ENCODE measurements at places on chromosomes 4 and X.
A peak's percentile ranks its signal among the peaks of the same experiment; 100 is the strongest.

DNA sequence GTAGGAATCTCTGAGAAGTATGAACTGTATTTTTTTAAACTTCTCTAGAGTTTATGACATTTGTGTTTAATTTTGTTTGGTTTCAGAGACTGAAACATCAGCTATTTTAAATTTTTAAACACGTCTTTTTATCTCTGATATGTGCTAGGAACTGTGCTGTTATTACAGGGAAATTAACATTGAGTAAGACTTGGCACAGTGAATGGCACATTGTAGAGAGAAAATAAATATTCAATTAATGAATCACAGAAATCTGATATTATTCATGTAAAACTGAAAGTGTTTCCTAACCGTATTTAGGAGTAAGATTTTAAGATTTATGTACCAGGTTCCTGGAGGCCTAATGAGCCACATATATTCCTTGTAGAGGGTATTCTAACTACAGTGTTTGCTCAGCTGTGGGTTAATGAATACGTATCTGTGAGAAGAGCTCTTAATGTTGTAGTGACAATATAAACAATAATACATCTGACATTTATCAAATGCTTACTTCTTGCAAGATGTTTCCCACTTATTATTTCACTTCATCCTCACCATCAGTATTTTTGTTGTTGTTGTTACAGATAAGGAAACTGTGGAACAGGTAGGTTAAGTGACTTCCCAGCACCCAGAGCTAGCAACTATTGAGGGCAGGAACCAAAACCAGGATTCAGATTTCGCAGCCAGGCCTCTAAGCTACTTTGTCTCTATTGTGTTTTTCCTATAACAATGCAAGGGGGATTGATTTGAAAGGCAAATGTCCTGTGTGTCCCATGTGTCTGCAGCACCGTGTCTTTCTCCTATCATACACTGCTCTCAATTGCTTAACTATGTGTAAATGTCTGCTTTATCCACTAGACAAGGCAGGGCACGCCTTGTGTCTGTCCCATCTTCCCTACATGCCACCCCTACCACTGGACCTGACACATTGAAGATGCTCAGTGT is 121.1 kb upstream of the FAM9C start:
- peak; percentile 62 for DNase-seq

DNA sequence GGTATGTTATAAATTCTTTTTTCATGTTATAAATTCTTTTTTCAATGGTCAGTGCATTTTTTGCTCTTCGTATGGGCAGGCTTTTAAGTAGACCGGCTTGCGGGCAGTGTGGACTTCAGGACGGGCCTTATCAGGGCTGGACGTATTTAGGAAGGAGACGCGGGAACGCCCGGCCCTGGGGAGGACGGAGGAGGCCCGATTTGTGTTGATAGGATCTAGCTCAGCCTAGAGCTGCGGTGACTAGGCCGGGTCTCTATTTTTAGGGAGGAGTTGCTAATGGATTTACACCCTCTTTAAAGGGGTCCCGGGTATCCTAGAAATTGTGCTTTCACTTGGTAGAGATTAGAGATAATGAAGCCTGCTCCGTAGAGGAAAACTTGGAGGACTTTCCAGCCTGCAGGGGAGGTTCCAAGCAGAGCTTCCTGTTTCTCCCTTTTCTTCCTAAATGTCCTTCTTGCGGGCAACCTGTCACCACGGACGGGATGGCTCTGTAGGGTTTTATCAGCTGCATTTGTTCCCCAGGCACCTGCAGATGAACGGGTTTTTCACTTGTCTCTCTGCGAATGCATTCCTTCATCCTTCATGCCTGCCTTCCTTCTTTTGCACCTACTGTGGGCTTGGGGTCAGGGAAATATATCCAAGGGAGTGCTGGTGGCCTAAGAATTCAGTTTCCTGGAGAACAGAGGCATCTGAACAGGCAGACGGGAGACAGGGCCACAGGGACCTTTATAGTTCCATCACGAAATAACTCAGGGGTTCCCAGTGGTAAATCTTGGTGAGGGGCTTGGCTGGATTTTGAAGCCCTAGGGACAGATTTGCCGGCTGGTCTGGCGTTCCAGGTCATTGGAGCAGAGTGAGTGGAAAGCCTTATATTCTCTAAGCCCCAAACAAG is 1.4 kb downstream of the CD99 start:
- DNase-seq = peak; percentile 79

DNA sequence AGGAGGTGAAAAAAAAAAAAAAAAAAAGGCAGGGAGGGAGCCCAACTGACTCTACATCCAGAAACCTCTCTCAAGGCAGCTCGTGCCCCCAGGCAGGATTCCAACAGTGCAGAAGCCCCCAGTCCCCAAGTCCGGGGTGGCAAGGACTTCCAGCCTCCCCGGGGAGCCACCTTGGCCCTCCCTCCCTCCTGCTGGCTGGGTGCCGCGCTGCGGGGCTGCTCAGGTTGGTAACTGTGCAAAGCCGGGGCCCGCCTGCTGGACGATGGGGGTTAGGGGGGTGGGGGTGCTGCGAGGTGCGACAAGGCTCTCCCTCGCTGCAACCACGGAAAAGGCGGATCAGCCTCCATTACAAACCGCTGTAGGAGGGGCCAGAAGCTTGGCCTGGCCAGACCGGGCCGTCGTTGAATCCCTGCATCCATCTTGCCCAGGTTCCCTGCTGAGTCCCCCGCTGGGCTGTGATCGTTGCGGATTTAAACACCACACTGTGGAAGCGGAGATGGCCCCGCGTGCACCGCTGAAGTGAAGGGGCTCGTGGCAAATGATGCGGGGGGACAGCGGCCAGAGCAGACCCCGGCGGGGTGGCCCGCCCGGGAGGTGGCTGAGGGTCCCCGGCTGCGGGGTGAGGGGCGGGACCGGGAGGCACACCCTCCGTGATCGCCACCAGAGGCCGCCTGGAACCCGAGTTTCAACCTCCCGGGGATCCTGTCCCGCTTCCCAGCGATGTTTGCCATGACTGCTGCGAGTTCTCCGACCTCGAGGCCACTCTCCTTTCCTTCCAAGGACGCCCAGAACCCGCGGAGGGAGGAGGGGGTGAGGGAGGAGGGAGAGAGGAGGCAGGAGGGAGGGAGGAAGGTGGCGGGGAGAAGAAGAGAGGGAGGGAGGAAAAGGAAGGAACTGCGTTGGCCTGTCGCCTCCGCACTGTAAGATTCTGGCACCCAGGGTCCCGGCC is 58.0 kb upstream of the DDX3X start:
- peak; percentile 65 for DNase-seq

GRCh38 chrX:41720125-41720779 is 3.7 kb upstream of the GPR82 start:
- DNase-seq = peak; percentile 8

GRCh38 chrX:83916525-83916924 is 55.6 kb downstream of the CYLC1 start:
- no peak for DNase-seq
